ENCODE measurements at places on chromosomes 3 and 15.

- no peak for DNase-seq
These were observed 28.8 kb downstream of the PCNP start for GRCh38 chr3:101602731-101603130.

DNA sequence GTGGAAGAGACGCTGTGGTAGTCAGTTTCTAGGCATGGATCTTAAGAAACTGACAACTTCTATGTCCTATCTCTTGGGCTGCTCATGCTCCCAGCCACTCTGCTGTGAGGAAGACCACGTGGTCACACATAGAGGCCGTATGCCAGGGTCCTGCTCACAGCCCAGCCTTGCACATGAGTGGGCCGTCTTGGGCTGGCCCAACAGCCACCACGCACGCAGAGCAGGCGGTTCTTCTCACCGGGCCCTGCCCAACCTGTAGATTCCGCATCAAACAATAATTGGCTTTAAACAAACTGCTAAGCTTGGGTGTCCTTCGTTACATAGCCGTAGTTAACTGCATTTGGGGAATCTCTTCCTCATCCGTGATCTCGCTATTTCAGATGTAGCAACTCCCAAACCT, 26.0 kb downstream of the SLC41A3 start:
- no peak for DNase-seq

GRCh38 chr3:16616083-16616482, 10.9 kb upstream of the DAZL start:
- no peak for DNase-seq

- no peak for DNase-seq
These were observed 519 bp downstream of the LYSMD2 start for GRCh38 chr15:51736751-51737521.

- DNase-seq, result no peak
These were observed 23.8 kb upstream of the SH3BP5 start for GRCh38 chr3:15356176-15356575.

- DNase-seq, result no peak
These were observed 17.9 kb upstream of the AVEN start for GRCh38 chr15:34056911-34057310.

- peak; percentile 1 for DNase-seq
These were observed 65.1 kb downstream of the GLCE start for GRCh38 chr15:69225355-69226022.

DNA sequence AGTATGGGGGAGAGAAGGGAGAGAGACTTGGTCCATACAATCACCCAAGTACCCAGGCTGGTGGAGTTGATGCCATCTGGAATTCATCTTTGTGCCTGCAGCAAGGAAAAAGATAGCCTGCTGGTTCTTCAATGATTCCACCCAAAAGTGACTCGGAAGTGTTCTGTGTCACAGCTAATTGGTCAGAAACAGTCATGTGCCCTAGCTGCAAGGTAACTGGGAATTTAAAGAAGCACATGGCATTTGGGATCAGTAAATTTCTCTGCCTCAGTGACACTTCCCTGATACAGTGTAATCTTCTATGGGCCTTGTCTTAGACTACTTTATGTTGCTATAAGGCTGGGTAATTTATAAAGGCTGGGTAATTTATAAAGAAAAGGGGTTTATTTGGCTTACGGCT, 17.5 kb downstream of the TLNRD1 start:
- DNase-seq, result no peak

DNA sequence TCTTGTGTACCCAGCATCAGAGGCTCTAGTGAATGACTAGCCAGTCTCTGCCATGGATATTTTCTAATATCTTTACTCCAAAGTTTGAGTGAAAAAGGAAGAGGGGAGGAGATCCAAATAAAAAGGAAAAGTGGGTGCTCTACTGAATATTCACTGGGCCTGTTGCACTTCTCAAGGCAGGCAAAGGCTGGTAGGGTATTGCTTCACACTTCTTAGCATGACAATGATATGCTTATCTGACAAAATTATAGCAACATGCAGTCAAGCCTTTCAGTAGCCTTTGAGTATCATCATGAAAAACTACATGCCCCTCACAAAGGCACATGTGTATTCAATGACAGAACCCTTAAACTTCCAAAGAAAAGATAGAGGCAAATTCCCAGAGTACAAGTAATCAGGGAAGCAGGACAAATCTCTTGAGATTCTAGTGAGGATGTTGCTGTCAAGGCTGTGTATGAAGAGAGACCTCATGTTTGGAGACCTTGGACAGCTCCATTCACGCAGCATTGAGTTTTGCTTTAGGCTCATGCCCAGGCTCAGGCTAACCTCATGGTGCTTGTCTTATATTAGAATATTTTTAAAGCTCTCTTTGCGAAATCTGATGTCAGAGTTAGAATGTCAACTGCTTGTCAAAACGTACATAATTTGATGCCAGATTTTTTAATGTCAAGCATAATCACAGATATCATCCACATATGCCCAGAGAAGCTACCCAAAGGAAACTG, 506.9 kb downstream of the OCA2 start:
- no peak for DNase-seq

DNA sequence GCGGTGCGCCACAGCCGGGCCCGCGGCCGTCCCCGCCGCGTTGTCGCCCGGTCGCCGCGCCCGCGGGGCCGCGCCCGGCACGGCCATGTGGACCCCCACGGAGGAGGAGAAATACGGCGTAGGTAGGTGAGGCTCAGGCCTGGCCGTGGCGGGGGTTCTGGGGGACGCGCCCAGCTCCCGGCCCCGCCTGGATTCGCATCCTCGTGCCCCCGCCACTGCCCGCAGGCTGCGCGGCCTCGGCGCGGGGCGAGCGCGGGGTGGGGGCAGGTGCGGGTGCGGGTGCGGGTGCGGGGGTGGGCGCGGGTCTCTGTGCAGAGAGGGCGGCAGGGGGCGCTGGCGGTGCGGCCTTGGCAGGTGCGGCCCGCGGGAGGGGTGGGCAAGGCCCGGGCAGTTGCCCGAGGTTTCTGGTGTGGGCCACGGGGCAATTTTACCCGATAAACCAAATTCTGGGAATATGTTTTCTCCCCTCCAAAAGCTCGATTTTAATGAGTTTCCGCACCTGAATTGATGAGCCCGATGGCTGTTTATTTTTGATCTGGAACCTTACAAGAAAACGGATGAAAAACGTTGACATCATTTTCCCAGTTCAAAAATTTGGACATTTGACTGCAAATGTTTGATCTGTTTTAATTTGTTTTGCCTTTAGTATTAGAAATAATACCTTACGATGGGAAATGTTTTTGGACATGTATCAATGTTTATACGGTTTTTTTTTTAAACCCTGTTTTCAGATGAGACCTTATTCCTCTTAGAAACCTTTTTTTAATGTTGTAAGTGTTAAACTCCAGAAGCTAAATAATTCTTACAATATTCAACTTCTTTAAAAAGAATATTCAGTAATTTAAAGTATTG, 678 bp downstream of the DOCK3 start:
- DNase-seq, result no peak

- DNase-seq, result no peak
These were observed 6.7 kb downstream of the ZNF860 start for GRCh38 chr3:31988271-31988670.
